Spleen (tissue), 13 donors: ENCODE measurements at places on chromosomes 6 and 20.

DNA sequence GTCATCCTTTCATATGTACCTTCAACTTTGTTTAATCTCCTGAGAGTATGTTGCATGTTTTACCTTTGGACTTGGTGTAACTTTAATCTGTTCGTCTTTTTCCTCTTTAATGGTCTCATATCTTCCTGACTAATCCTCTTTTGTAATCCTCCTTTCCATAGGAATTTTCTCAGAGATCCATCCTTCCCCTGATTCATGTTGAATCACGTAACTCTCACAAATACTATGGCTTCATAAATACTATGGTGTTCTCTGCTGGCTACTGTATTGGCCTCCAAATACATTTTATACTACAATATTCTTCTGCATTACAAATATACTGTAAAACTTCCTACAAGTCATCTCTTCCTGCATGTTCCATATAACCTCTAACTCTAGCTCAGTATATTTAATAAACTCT, 317.7 kb upstream of the ADGRB3 start:
- H3K36me3 ChIP-seq: no peaks in the 10 kb centered on the region
- H3K27me3 ChIP-seq: no peaks in the 10 kb centered on the region
- H3K27ac ChIP-seq: no peak overlapping the region
- no peak overlapping the region for H3K4me3 ChIP-seq
- DNase-seq: no peak

DNA sequence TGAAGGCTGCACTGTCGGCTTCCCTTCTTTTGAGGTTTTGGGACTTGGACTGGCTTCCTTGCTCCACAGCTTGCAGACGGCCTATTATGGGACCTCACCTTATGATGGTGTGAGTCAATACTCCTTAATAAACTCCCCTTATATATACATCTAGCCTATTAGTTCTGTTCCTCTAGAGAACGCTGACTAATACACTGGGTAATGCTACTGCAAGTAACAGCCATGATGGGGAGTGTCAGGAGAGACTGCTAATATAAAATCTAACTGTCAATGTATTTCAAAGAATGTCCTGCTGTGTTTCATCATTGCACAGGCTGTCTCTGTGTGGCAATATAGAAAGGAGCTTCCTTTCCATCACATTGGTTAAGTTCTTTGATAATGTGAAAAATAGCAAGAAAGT, 57.7 kb upstream of the UST start:
- no peak overlapping the region for H3K4me3 ChIP-seq
- H3K27ac ChIP-seq: no peak overlapping the region
- no peak for DNase-seq

- DNase-seq: no peak
- no peaks in the 10 kb centered on the region for H3K4me1 ChIP-seq
- H3K36me3 ChIP-seq: no peaks in the 10 kb centered on the region
- H3K4me3 ChIP-seq: no peak overlapping the region
Measured at GRCh38 chr6:43033496-43034189, 12.2 kb downstream of the RRP36 start.

DNA sequence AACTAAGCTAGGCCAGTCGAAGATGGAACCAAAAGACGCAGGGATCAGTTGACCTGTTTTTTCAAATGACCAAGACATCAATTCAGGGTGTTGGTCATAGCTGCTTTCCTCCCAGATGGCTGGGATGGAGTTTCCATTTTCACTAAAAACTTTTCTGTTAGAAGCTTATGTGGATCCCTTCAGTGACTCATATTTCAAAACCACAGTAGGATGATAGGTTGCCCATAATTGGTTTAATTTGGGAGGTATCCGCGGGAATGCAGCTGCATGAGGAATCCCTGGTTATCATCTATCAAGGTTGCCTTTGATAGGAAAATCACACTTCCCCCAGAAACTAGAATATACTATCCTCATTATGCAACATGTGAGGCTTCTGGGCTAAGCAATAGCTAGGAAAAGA, 150.9 kb upstream of the MLIP start:
- peaks cover 6% of the 10 kb centered on the region for H3K27me3 ChIP-seq
- no peaks in the 10 kb centered on the region for H3K36me3 ChIP-seq
- no peak for DNase-seq
- no peaks in the 10 kb centered on the region for H3K4me1 ChIP-seq

DNA sequence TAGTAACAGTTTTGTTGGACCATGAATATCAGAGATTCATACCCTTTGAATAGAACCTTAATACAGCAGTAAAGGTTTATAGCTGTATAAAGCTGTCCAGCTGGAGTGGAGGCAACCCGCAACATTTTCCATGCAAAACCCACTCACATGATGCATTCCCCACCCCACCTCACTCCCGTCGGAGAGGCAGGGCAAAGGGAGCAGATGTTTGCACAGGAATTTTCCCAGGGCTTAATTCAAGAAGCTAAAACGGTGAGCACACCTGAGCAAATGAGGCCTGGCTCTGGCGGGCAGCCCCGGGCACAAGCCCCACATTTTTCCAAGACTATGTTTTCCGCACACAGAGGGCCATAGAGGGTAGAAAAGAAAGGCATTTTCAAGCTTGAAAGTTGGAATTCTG, 191.7 kb downstream of the FOXC1 start:
- no peaks in the 10 kb centered on the region for H3K27me3 ChIP-seq
- no peaks in the 10 kb centered on the region for H3K36me3 ChIP-seq
- DNase-seq: no peak
- H3K27ac ChIP-seq: no peak overlapping the region
- peaks cover 8% of the 10 kb centered on the region for H3K4me1 ChIP-seq

- H3K4me3 ChIP-seq: no peak overlapping the region
- H3K36me3 ChIP-seq: no peaks in the 10 kb centered on the region
- no peaks in the 10 kb centered on the region for H3K27me3 ChIP-seq
Measured at GRCh38 chr6:80437221-80437620, 330.8 kb downstream of the BCKDHB start.

DNA sequence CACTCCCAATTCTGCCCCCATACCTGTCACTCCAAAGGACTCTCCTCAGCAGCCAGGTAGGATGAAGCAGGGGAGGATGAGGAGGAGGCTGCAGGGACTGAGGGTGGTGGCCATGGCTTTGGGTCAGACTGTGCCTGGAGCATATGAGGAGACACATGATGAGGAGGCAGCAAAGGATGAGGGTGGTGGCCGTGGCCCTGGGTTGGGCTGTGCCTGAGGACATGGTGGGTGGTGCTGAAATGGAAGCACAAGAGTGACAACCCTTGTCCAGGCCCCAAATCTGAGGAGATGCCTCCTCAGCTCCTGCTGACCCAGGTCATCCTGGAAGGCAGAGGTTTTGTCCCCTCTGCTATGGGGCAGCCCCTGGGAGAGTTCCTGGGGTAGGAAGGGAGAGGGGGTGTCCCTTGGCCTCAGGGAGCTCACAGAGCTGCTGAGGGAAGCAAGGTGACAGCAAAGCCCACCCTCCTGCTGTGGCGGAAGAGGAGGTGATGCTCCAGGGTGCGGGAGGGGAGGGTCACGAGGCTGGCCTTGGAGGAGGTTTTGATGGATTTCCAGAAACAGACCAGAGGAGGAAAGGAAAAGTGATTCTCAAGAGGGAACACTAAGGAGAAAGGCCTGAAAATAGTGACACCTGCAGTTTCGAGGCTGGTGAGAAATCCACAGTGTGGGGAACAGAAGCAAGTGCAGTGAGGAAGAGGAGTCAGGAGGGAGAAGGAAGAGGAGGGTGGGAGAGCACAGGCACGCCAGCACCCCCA, 4.6 kb downstream of the RAET1G start:
- H3K4me1 ChIP-seq: peaks cover 8% of the 10 kb centered on the region
- peak; percentile 56 for DNase-seq
- H3K36me3 ChIP-seq: no peaks in the 10 kb centered on the region
- H3K27ac ChIP-seq: no peak overlapping the region
- H3K4me3 ChIP-seq: no peak overlapping the region
- H3K27me3 ChIP-seq: peaks cover 6% of the 10 kb centered on the region

DNA sequence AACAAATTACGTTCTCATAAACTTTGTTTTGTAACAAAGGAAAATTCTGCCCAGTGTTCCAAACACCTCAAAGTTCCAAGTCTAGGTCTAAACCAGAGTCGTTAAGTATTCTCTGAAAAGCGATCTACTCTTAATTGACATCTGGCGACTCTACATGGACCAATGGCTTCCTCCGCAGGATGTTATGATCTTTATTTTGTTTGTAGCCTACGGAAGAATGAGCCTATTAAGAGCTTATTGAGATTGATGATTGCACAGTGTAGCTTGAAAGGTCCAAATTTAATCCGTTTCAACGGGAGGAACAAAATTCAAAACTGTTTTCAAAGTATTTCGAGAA, 61.1 kb downstream of the FAM217A start:
- H3K27me3 ChIP-seq: no peaks in the 10 kb centered on the region
- no peaks in the 10 kb centered on the region for H3K36me3 ChIP-seq
- peak overlapping the region; percentile 67 for H3K4me3 ChIP-seq

- no peak for DNase-seq
- no peak overlapping the region for H3K4me3 ChIP-seq
- H3K36me3 ChIP-seq: no peaks in the 10 kb centered on the region
- no peak overlapping the region for H3K27ac ChIP-seq
- no peaks in the 10 kb centered on the region for H3K27me3 ChIP-seq
Measured at GRCh38 chr20:31363295-31363694, 5.1 kb upstream of the DEFB118 start.

GRCh38 chr6:42742116-42742894, 3.6 kb downstream of the TBCC start:
- no peak for DNase-seq
- H3K27ac ChIP-seq: no peak overlapping the region
- peaks cover 21% of the 10 kb centered on the region for H3K4me1 ChIP-seq
- H3K27me3 ChIP-seq: no peaks in the 10 kb centered on the region
- H3K36me3 ChIP-seq: peaks cover 7% of the 10 kb centered on the region

DNA sequence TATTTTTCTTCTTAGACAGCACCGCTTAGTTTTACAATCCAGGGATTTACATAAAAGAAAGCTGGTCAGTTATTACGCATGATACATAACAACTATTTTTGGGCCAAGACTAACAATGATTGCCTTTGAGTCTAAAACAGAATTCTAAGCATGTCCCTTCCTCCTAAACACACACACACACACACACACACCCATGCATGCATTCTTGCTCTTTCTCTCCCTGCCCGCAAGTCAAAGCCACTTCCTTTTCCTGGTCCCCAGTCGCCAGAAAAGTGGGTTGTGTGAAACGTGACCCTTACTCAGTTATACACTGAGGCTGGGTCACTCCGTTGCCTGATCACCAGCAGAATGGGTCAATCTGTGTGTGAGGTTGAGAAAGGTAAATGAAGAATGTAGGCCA, 31.4 kb downstream of the FYN start:
- peak; percentile 74 for DNase-seq
- peaks cover 100% of the 10 kb centered on the region for H3K4me1 ChIP-seq
- H3K4me3 ChIP-seq: no peak overlapping the region
- peak overlapping the region; percentile 51 for H3K27ac ChIP-seq
- no peaks in the 10 kb centered on the region for H3K27me3 ChIP-seq

DNA sequence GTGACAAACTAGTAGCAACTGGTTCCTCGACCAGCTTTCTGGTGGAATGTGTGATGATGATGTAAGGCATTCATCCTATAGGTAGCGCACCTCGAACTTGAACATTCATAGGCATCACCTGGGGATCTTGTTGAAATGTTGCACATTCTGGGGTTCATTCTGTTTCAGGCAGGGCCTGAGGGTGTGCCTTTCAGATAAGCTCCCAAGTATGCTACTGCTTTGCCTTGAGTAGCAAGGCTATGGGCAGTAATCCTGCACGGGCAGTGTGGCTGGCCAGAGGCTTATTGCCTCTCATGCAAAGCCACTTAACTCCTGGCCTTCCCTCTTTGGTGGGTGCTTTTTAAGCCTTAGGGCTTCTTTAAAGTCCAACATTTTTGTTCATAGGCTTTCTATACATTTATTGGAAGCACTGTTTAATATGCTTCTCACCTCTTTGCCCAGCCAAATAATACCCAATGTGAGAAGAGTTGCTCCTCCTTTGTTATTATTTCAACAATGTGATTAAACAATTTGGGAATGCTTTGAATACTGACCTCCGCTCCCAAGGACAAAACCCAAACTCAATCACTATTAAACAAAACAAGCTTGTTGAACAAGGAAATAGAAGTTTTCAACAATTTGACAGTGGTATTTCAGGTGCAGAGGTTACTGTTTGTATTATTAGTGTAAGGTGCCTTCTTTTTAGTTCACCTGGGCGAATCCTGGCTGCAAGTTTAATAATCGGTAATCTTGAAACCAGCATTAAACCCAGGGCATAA, 57.5 kb downstream of the JARID2 start:
- no peaks in the 10 kb centered on the region for H3K36me3 ChIP-seq
- H3K27me3 ChIP-seq: no peaks in the 10 kb centered on the region
- H3K4me1 ChIP-seq: peaks cover 58% of the 10 kb centered on the region
- no peak overlapping the region for H3K4me3 ChIP-seq
- H3K27ac ChIP-seq: no peak overlapping the region

- no peaks in the 10 kb centered on the region for H3K36me3 ChIP-seq
- peaks cover 26% of the 10 kb centered on the region for H3K4me1 ChIP-seq
- no peak for DNase-seq
- H3K27me3 ChIP-seq: peaks cover 76% of the 10 kb centered on the region
- no peak overlapping the region for H3K27ac ChIP-seq
- H3K4me3 ChIP-seq: peak overlapping the region; percentile 50
Measured at GRCh38 chr6:10425975-10426780, 11.3 kb upstream of the TFAP2A start.

DNA sequence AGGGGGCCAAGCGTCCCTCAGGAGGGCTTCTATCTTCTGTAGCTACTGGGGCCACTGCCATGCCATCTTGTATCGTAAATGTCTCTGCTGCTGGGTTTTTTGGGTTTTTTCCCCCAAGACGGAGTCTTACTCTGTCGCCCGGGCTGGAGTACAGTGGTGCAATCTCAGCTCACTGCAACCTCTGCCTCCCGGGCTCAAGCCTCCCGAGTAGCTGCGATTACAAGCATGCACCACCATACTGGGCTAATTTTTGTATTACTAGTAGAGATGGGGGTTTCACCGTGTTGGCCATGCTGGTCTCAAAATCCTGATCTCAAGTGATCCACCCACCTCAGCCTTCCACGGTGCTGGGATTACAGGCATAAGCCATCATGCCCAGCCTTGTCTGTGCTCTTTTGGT, 111.3 kb upstream of the LOC128125822 start:
- no peaks in the 10 kb centered on the region for H3K36me3 ChIP-seq
- H3K4me3 ChIP-seq: no peak overlapping the region
- H3K4me1 ChIP-seq: no peaks in the 10 kb centered on the region
- no peaks in the 10 kb centered on the region for H3K27me3 ChIP-seq
- no peak for DNase-seq

- H3K36me3 ChIP-seq: no peaks in the 10 kb centered on the region
- H3K4me3 ChIP-seq: no peak overlapping the region
- no peak for DNase-seq
Measured at GRCh38 chr6:149218471-149218870, 99.0 kb upstream of the TAB2 start.

DNA sequence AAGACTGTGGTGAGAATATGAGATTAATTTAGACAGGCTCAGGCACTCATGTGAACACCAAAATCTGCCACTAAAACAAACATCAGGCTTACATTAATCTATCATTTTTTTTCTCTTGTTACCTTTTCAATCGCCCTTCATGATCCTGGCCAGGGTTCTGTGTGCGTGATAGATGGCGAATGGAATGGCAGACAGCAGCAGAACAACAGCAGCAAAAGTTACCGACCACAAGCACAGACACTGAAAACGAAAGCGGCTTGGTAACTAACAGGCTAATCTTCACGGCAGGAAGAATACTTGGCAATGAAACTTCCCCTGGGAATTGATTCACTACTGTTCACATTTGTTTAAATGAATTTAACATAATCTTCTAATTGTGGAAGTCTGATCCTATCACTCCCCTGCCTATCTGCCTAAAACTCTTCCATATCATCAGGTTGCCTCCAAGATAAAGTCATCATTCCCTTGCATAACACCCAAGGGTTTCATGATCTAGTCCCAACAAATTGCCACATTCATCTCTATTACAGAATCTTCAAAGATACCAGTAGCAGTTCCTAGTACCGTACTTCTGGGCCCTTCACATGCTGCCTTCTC, 28.7 kb downstream of the PTPRK start:
- peak overlapping the region; percentile 61 for H3K4me3 ChIP-seq
- no peaks in the 10 kb centered on the region for H3K36me3 ChIP-seq
- peak overlapping the region; percentile 36 for H3K27ac ChIP-seq
- no peaks in the 10 kb centered on the region for H3K27me3 ChIP-seq
